Kidney (tissue), 22 donors: ENCODE measurements at places on chromosomes 11 and 22. TPM values are rescaled to one million over a fixed set of nuclear protein-coding genes. Genes with fewer than 3 reads are reported as not detected.

- no peak for DNase-seq
Measured at GRCh38 chr11:43980253-43980652, 37.8 kb downstream of the C11orf96 start.

GRCh38 chr11:99584830-99585229 lies 564.1 kb downstream of the CNTN5 start:
- no peak for DNase-seq

- no peak for DNase-seq
Measured at GRCh38 chr11:47889714-47890441, 41.7 kb upstream of the NUP160 start.

GRCh38 chr11:548700-549603 lies 11.6 kb downstream of the LMNTD2 start:
- no peak for DNase-seq

GRCh38 chr22:41263704-41264103 lies 22.3 kb downstream of the RANGAP1 start:
- DNase-seq = no peak

The SCGB1A1 gene
- polyA plus RNA-seq = not detected
